Astrocyte (in vitro differentiated cells and primary cell): ENCODE measurements at places on chromosomes 16 and 17.

DNA sequence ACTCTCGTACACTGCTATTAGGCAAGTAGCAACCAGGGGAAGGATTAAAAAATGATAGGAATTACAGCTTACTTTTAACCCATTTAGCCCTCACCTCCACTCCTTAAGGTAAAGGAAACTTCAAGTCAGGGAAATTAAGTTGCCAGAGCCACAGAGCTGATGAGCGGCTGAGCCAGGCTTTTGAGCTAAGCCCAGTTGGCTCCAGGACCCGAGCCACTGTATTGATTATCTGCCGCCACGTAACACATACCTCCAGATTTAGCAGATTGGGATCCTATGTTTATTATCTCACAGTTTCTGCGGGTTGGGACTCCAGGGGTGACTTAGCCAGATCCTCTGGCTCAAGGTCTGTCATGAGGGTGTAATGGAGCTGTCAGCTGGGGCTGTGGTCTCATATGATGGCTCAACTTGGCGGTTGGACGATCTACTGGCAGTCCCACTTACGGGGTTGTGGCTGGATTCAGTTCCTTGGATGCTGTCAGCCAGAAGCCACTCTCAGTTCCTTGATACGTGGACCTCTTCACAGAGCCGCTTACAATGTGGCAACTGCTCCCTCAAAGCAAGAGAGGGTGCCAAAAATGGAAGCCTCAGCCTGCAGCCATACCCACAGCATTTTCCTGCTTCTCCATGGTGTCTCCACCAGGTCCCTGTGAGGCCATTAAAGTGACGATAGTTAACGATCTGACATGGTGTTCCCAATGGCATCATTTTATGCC lies 57.3 kb downstream of the TMEM186 start:
- no peak for DNase-seq

DNA sequence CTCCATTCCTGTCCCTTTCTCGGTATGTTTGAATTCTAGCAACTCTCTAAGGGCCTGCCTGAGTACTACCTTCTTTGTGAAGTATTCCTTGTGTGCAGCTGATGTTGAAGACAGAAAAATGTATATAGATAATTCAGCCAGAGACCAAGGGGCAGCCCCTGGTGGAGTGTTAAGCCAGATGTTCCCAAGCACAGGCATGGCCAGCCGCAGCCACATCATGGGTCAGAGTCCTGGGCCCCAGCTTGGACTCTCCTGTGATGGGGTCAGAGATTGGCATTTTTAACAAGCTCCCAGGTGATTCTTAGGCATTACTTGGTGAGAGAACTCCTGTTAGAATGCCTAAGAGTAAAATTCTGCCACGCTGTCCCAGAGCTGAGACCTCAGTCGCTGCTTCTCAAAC lies 100.8 kb downstream of the IRF8 start:
- no peak for DNase-seq

- no peak for DNase-seq
Observed at GRCh38 chr17:50766222-50767023, 895 bp downstream of the ANKRD40CL start.

DNA sequence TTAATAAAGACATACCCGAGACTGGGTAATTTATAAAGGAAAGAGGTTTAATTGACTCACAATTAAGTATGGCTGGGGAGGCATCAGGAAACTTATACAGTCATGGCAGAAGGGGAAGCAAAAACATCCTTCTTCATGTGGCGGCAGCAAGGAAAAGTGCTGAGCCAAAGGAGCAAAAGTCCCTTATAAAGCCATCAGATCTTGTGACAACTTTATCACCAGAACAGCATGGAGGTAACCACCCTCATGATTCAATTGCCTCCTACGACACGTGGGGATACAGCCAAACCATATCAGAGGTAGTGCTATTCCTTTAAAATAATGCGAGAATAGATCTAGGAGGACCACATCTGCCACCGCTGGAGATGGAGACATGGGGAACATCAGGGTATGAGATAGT lies 9.0 kb downstream of the C16orf54 start:
- no peak for DNase-seq

DNA sequence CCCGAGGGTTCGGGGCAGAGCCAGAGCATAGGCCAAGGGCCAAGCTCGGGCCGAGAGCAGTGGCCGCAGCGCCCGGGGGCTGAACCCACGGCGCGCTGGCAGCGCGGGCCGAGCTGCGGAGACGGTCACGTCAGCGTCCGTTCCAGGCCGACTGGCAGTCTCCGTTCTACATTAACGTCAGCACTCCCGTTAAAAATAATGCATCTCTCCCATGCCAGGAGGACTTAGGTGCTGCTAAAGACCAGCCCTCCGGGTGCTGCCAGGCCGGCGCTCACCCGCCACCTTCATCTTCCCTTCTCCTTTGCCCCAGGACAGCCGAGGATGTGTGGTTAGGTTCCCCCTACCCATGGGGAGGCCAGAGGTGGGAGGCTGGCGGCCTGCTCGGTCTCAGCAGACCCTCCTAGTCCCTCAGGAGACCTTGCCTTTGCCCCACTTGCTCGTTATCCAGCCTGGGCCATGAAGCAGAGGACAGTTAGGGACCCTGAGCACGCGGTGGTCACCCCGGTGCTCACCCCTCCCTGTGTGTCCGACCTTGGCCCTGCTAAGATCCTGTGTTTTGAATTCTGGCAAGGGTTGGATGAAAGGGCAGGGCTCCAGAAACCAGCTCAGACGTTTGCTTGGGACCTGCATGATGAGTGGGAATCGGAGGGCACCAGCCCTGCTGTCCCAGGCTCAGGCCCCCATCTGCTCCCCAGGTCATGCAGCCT lies 572 bp downstream of the MPG start:
- peak; percentile 51 for DNase-seq

- no peak for DNase-seq
Observed at GRCh38 chr17:48123111-48123510, 15.5 kb downstream of the SNX11 start.
